ENCODE measurements at places on chromosomes 1 and 21.

DNA sequence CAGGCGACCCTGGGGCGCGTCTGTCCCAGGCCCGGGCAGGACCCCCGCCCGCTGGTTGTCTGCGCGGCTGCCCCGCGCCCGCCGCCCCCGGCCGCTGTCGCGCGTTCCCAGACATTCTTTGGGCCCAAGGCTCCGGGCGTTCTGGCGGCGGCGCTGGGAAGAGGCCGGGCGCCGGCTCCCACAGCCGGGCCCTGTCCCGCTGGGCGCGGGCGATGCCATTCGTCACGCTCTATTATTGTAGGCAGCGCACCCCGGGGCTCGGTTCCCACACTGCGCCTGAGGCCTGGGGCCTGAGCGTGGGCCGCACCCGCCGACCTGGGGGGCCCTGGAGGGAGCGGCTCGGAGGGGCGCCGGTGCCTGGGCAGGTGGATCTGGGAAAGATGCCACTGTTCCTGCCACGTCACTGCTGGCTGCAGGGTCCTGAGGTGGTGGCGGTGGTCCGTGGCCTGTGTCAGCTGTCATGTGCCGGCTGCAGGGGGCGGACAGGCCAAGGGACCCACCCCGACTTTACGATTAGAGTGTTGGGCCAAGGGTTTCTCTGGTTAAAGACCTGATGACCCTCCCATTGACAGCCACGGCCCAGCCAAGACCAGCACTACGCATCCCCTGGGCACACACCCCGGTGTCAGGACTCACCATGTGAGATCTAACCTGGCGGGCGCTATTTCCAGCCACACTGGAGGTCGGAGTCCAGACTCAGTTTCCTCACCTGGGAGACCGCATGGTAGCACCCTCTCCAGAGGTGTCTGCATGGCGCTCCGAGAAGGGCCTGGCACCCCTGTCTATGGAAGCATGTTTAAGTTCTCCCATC, 55.1 kb upstream of the ADARB1 start:
- no peak for DNase-seq

DNA sequence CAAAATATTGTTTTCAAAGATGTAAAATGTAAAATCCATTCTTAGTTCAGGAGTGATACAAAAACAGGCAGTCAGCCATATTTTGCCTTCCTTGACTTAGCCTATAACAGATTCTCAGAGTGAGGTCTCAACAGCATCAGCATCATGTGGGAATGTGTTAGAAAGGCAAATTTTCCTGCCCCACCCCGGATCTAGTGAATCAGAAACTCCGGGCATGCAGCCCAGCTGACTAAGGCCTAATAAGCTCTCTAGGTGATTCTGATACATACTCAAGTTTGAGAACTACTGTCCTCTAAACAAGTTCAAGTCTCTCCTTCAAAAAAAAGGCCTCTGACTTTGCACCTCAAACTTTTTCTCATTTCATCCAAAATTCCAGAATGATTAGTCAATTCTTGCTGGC, 46.9 kb upstream of the PRRC2C start:
- DNase-seq = no peak

GRCh38 chr21:36929622-36930021, 36.8 kb downstream of the HLCS start:
- peak; percentile 14 for DNase-seq

- no peak for DNase-seq
Observed at GRCh38 chr1:890661-891060, 33.1 kb upstream of the SAMD11 start.

GRCh38 chr1:80535466-80535865, 1265.3 kb upstream of the ADGRL2 start:
- no peak for DNase-seq

- peak; percentile 31 for DNase-seq
Observed at GRCh38 chr1:11648732-11649158, 5.5 kb downstream of the FBXO2 start.

GRCh38 chr1:43801203-43801602, 93.9 kb downstream of the ST3GAL3 start:
- no peak for DNase-seq

GRCh38 chr1:23619299-23620188, 60.2 kb upstream of the ID3 start:
- no peak for DNase-seq

DNA sequence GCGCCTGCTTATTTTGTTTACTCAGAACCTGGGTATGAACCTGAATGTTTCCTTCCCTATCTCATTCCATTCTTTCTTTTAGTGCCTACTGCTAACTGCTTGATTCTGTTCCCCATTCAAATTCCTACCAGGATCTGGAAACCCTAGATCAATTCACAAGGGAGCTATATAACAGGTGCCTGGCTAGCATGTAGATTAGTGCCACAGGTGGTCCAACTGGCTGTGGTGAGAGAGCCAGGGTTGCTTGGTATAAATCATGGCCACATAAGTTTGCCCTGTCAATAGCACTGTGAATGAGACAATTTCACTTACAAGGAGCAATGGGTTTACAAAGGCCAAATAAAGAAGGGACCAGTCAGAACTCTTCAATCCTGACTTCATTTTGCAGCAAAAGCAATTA, 6.6 kb upstream of the PRPF38B start:
- DNase-seq = no peak

GRCh38 chr1:172760121-172760520, 101.2 kb downstream of the FASLG start:
- no peak for DNase-seq

GRCh38 chr1:192998536-192998935, 60.6 kb downstream of the UCHL5 start:
- no peak for DNase-seq

DNA sequence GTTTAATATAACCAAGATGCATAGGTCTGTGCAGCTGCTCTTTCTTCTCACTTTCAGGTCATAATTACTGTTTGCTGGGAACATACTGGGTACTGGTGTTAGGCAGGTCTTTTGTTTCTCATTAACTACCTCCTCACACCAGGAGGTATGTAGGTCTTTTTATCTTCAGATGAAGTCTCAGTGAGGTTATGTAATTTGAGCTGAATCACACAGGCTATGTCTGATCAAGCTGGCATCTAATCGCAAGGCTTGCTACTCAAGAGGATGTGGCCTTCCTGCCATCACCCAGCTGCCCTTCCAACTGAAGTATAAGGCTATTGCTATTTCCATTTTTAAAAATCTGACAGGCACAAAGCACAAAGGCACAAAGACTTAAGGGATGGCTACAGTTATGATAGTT, 96.4 kb downstream of the RUNX1 start:
- no peak for DNase-seq

GRCh38 chr1:97006044-97006661, 284.6 kb downstream of the PTBP2 start:
- peak; percentile 49 for DNase-seq

DNA sequence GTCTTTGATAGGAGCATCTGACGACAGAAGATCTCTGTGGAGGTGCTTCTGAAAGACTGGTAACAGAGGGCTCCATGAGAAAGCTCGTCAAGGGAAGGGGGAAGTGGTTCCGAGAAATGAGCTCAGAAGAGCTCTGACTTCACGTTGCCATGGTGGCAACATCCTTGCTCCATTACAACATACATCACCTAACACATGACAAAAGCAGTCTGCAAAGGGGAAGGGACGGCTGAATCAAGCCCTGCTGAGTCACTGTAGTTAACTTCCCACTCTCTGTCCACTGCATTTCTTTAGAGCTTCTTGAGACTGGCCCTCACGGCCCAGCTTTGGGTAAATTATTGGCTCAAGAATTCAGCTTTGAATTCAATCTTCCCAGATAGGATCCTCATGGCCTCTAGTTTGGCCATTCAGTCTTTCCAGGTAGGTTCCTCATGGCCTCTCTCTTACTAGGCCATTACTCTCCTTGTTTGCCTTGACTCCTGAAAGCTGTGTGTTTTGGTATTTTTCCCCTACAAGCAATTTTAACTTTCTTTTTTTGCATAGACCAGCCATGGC, 88.0 kb upstream of the ZNF648 start:
- peak; percentile 41 for DNase-seq

GRCh38 chr1:191674626-191675179, 483.6 kb upstream of the RGS18 start:
- no peak for DNase-seq

DNA sequence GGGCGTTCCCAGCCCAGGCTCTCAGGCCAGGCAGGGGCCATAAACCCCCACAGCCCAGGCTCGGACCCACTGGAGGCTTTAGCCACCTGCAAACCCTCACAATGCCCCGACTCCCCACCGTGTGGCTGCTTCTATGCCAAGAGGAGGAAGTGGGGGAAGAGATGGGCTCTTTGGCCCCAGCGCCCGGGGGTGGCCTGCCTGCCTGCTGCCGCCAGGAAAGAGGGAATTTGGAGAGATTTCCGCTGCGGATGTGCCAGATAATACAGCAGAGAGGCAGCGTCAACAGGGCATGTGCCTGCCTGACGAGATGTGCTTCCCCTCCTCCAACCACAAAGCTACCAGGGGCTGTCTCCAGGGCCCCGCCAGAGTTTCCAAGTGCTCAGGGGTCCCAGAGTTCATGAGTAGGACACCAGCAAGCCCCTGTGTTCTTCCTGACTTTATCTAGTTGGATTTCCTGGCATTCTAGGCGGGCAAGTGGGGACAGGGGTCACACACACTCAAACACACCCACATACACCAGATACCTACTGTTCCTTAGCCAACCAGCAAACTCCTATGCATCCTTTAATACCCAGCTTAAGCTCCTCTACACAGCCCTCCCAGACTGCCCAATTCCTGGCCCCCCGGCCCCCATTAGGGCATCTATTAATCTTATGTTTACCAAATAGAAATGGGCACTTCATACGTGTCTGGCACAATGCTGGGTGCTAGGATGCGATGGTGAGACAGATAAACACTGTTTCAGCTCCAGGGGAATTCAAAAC, 14.1 kb downstream of the EPHA2 start:
- no peak for DNase-seq

DNA sequence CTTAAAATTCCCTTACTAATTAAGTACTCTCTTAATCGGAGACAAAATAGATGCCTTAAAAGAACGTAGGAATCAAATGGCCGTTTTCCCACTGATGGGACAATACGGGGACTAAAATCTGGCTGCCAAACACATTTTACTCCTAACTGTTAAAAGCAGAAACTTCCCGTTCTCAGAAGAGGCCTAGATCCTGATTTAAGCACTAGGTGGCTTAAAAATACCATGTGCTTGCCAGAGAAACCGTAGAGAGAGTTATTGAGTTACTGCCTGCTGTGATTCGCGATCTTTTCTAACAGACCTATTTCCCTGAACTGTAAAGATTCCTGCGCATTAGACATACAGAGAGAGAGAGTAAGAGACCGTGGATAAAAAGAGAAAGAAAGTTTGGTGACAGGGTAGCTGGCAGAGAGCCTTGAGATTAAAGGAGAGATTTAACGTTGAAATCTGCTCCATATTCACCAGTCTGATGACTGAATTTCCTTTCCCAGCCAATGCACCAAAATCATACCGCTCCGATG, 54.4 kb upstream of the STUM start:
- DNase-seq = peak; percentile 31

GRCh38 chr1:30400507-30400906, 322.9 kb downstream of the MATN1 start:
- no peak for DNase-seq

DNA sequence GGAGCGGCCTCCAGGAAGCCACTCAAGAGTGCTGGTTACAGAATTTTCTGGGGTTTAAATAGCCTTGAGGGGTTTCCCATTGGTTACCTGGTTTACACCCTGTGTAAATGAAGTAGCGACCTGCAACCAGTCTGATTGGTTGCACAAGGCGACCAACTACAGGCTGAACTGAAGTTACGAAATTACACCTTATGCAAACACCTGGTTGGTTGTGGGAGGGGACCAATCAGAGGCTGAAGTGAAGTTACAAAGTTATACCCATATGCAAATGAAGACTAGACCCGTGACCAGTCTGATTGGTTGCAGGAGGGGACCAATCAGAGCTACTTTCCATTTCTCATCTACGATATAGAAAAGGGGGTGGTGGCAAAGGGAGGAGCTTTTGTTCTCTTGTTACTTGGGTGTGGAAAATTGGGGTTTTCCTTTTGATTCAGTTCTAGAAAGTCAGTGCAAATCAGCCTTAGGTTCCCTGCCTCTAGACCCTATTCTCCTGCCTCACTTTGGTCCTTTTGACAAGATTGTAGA, 22.2 kb upstream of the C1orf174 start:
- DNase-seq = no peak

DNA sequence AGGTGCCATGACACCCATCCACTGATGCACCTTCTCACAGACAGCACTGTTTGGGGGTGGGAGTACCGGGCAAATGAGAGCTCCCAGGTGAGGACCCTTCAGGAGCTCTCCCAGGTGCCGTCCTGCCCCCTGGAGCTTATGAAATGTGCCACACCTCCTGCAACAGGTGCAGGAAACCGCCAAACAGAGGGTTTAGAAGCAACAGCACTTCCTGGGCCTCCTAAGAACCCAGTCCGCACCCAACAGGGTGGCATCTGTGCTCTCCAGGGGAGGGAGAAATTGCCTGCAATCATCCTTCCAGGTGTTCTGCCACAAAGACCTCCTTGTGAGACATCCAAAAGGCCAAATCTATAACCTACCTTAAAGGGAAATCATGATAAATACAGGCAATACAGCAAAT, 87.7 kb upstream of the ATP1B1 start:
- DNase-seq = no peak

DNA sequence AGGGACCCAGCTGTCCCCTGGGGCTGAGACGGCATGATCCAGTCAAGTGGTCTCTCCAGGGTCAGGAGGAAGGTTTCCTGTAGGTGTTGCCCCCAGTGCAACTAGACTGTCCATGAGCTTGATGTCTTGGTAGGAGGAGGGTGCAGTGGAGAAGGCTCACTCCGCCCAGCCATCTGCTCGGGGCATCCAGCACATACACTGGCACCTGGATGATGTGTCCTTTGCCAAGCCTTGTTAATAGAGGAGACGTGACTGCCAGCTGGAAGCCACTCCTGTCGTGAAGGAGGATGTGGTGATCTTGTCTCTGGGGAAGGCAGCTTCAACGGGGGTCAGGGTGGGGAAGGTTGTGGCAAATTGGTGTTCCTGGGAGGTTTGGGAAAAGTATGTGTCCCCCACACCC, 6.2 kb downstream of the DISP3 start:
- no peak for DNase-seq

DNA sequence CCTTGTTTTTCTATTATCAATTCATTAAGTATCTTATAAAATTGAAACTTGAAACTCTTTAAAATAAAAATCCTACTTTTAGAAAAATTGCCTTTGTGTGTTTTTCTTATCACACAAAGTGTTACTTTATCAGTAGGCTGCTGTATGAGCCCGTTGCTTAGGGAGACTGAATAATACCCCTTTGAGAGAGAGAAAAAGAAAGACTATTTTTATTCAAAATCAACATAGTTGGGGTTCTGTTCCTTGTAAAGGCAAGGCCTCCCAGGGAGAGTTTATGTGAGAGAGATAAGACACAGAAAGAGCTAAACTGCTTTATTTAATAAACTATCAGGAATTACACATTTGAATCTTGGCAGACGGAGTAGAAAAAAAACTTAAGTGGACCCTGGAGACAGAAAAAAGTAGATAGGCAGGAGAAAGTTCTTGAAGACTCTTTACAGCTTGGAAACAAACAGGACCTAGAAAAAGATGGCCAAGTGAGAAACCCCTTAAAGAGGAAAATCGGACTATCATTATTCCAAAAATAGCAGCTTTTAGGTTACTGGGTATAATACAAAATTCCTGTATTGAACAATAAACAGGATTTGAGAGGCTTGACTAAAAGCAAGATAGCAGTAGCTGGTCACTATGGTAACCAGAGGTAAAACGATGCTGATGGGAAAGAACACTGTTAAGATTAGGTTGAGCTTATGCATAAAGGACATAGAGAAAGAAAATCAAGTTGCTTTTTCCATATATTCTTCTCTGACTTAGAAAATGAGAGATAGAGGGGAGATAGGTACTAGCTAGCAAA, 170.9 kb downstream of the LRRC7 start:
- no peak for DNase-seq
